ENCODE measurements at places on chromosomes 4 and X.

GRCh38 chr4:97770222-97770621 is 373.1 kb downstream of the STPG2 start:
- no peak for DNase-seq

DNA sequence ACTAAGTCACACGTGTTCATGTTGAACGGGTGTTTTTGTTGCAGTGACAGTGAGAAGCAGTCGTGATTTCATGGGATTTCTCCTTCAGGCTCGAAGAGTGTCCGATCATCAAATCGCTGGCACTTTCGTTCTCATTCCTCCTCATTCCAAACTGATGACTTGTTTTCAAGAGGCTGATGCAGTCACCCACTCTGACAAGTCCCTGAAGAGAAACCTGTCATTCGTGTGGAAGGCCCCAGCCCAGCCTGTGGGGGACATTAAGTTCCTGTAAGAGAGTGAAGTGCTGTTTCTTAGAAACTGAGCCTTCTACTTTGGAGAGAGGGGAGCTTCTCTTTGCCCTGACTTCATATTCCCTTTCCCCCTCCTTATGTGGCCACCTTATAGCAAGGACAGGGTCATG is 8.0 kb downstream of the REELD1 start:
- no peak for DNase-seq

DNA sequence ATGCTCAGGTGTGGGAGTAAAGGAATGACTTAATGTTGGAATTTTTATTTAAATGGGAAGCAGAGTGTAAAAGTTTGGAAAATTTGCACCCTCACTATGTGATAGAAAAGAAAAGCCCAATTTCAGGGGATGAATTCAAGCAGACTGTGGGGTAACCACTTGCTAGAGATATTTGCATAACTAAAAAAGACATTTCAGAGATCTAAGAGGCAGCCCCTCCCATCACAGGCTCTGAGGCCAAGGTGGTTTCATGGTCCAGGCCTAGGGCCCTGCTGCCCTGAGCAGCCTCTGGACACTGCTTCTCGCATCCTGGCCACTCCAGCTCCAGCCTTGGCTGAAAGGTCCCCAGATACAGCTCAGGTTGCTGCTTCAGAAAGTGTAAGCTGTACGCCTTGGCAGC is 5.9 kb upstream of the XPNPEP2 start:
- no peak for DNase-seq

GRCh38 chr4:46425775-46426400 is 36.0 kb upstream of the GABRA2 start:
- no peak for DNase-seq

DNA sequence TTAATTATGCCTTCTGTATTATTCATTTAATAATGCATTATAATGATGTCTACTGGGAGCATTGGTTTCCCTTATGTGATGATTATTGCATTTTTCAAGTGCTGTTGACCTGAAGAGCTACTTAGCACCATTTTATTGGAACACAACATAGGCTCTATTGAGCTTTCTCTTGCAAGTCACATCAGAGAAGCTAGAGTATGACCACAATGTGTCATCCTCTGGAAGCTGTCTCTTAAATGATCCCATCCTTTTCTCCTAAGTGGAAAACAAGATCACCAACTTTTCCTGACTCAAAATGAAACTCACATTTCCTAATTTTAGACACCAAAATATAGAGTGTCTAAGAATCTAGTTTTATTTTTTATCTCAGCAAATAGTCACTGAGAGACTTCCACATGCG is 1451.9 kb downstream of the PCDH7 start:
- no peak for DNase-seq

DNA sequence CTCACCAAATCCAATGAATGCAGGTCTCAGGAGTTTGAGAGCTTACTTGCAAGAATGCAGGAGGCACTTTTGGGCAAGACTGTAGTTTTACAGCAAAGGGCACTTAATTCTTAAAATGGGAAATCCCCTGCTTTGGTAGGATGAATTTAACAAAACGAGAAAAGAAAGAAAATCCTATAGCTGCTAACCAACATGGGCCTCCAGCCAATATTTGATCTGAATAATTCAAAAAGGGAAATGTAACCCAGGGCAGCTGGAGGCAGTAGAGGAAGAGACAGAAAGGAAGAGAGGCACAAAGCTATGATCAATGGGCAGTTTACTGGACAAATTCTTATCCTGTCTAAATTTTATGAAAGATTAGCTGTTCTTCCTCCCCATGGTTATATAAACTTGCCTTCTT is 142.3 kb downstream of the SH3KBP1 start:
- DNase-seq, result no peak

DNA sequence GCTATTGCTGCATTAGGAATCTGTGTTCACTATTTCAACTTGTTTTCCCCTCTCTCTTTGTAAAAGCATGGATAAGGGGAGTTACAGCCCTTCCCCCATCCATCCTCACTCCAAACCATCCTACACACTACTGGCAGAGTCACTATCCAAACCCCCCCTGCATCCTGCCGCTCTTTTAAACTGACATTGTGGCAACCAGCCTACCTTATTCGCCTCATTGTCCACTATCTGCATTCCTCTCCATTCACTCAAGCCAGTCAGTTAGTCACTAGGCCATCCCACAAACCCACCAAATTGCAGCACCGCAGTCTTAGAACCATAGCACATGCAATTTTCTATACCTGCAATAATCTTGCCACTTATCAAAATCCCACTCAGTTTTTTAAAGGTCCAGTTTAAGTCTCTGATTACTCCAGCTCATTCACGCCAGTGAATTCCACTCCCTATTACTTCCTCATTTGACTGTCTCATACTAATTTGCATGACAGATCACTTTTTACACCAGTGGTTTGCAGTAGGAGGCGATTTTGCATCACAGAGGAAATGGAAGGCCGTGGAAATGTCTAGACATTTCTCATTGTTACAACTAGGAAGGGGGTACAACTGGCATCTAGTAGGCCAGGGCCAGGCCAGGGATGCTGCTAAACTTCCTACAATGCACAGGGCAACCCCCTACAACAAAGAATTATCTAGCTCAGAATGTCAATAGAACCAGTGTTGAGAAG is 181.8 kb downstream of the HS6ST2 start:
- no peak for DNase-seq

- DNase-seq, result peak; percentile 20
Measured at GRCh38 chr4:157045507-157046127, 30.3 kb upstream of the GLRB start.

DNA sequence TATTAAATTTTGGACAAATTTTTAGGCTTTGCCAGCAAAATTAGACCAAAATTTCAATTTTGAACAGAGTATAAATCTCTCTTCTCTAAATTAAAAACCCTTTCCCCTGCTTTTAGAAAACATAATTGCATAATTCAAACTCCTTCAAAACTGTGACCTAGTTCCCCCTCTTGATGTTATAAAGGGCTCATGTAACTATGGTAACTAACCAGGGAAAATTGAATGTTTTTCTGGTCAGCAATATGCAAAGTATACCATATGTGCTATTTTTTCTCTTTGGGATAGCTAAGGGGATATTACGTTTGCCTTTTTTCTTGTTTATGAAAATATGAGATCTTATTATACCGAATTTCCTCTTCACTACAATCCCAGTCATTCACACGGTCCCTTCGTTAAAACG is 5.1 kb upstream of the ING2 start:
- no peak for DNase-seq

GRCh38 chr4:189313064-189313463 is 627.6 kb upstream of the FRG1 start:
- DNase-seq, result no peak

DNA sequence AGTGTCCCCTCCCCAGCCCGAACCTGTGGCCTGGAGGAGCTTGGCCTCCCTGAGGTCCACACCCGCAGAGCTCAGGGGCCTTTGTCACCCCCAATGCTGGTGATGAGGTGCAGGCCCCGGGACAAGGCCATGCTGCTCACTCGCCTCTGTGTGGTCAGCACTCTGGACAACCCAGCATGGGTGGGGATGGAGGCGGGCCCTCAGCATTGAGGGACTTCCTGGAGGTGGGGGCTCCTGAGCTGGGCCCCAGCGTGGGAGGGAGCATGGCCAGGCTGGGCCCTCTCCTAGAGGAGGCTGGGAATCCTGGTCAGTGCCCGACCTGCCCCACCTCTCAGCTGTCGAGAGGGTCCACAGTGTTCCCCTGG is 30.6 kb downstream of the TACC3 start:
- no peak for DNase-seq

GRCh38 chr4:120948382-120948781 is 25.9 kb upstream of the PRDM5 start:
- no peak for DNase-seq

DNA sequence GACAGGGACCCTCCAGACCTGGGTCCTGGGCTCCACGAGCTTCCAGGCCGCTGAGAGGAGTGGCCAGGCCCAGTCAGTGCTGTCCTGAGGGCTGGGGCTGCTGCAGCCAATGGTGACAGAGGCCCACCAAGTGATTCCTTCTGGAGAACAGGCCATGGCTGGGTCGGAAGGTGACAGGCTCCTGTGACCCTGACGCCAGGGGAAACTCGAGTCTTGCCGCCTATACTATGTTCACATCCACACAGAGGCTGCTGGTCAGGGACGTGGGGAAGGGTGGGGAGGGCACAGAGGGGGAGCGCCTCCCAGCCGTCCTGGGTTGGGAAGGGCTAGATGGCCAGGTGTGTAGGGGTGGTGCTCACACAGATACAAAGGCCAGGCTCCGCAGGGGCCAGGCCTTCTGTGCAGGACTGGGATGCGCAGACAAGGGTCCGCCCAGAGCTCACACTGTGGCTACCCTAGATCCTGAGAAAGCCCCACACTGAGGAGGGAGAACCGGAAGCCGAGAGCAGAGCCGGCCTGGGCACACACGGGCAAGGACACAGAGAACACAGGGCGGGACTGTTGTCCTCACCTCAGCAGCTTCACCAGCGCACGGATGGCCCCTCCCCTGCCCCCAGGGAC is 81.4 kb downstream of the HTRA3 start:
- no peak for DNase-seq

- no peak for DNase-seq
Measured at GRCh38 chrX:102580891-102581290, 18.4 kb upstream of the ARMCX5 start.

- DNase-seq, result no peak
Measured at GRCh38 chr4:53003959-53004358, 141.8 kb downstream of the RASL11B start.

GRCh38 chr4:81084029-81084428 is 53.5 kb downstream of the BMP3 start:
- DNase-seq, result no peak

- no peak for DNase-seq
Measured at GRCh38 chr4:24158031-24158430, 268.2 kb upstream of the PPARGC1A start.

- DNase-seq, result no peak
Measured at GRCh38 chrX:16188687-16189086, 21.4 kb downstream of the MAGEB17 start.

GRCh38 chr4:82433791-82434190 is 3.4 kb downstream of the ENOPH1 start:
- DNase-seq, result no peak

GRCh38 chrX:13110433-13111324 is 66.3 kb upstream of the FAM9C start:
- no peak for DNase-seq

DNA sequence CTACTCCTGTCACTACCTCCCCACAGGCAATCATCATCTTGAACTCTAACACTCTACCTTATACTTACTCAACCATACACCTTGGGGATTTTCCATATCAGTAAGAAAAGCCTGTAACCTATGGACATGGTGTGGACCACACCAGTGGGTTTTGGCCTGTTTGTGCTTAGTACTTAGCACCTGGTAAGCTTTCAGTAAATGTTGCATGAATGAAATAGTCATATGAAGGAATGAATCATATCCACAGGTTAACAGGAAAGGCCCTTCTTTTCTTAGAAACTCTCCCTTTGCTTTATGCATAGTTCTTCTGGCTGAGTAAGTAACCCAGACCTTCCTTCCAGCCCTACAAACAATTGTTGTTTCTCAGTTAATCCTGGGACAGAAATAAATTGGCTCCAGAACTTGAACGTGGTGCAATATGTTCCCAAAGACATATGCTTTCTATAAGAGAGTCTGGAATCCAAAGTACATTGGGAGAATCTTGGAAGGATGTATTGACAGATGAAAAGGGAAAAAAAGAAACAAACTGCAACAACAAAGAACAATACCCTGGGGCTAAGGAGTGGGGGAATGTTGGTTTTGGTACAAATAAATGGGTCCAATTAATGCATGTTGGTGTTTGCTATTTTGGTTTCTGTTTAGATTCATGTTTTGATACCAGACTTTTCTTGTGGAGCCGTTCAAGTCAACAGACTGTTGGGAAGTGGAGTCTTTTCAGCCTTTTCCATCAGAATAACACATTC is 27.8 kb downstream of the RASL11B start:
- no peak for DNase-seq

All from endothelial cell (in vitro differentiated cells).